ENCODE measurements at places on chromosomes 1 and 21. TPM values are rescaled to one million over a fixed set of nuclear protein-coding genes. Genes with fewer than 3 reads are reported as not detected.

DNA sequence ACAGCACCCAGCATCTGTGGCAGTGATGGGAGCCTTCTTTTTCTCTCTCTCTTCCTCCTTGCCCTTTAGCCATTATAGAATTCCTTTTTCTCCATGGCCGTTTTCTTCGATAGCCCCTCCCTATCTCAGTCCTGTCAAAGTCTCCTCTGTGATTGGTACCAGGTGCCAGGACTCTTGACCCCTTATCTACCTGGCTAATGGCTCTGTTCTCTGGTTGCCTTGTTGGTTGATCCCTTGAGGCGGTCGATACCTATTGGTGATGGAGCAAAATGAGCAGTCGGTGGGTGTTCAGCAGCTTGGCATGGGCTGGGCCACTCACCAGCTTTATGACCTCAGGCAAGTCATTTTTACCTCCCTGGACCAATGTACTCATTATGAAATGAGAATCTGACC is 2.0 kb downstream of the ATF3 start:
- no peaks in the 10 kb centered on the region for H3K36me3 ChIP-seq
- no peak overlapping the region for H3K27ac ChIP-seq
- H3K4me3 ChIP-seq: peak overlapping the region; percentile 87

GRCh38 chr1:209808059-209808581 is 2.2 kb upstream of the IRF6 start:
- no peak overlapping the region for H3K27ac ChIP-seq
- no peak for DNase-seq
- no peaks in the 10 kb centered on the region for H3K4me1 ChIP-seq
- H3K4me3 ChIP-seq: no peak overlapping the region
- H3K27me3 ChIP-seq: no peaks in the 10 kb centered on the region
- H3K36me3 ChIP-seq: no peaks in the 10 kb centered on the region

DNA sequence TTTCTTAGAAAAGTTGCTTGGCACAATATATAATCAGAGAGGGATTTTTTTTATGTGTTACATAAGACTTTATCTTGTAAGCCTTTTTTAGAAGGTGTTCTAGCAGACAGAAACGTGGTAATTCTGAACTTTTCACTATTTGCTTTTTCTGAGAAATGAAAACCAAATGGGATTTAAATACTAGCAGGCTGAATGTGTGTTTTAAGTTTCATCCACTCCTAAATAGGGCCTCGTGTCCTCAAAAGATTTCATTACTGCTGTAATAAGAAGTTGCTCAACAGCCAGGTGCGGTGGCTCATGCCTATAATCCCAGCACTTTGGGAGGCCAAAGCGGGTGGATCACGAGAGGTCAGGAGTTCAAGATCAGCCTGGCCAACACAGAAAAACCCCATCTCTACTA is 44.7 kb upstream of the FMO2 start:
- no peaks in the 10 kb centered on the region for H3K36me3 ChIP-seq
- H3K27me3 ChIP-seq: no peaks in the 10 kb centered on the region
- DNase-seq: no peak
- peak overlapping the region; percentile 71 for H3K27ac ChIP-seq
- peaks cover 3% of the 10 kb centered on the region for H3K4me1 ChIP-seq

DNA sequence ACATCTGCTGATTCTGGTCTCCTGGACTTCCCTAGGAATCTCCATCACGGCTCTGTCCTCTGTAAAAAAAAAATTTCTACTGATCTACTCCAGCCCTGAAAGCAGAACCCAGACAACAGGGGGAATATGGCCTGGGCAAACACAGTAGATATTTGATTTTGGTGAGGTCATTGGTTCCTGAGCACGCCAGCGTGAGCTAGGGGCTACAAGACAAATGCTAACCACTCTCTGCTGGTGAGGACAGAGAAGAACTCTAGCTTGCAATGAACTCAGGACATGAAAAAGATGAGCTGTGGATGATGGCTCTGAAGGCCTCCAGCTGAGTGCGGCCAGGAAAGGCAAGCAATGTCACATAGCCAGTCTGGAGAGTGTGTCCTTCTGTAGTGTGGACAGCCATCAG is 17.2 kb upstream of the FYB2 start:
- H3K36me3 ChIP-seq: no peaks in the 10 kb centered on the region
- no peak overlapping the region for H3K27ac ChIP-seq
- H3K27me3 ChIP-seq: no peaks in the 10 kb centered on the region
- H3K4me1 ChIP-seq: no peaks in the 10 kb centered on the region

- H3K4me1 ChIP-seq: no peaks in the 10 kb centered on the region
- no peak overlapping the region for H3K4me3 ChIP-seq
- DNase-seq: no peak
- no peaks in the 10 kb centered on the region for H3K27me3 ChIP-seq
These were observed 7.7 kb downstream of the ARMH1 start for GRCh38 chr1:44681905-44682882.

DNA sequence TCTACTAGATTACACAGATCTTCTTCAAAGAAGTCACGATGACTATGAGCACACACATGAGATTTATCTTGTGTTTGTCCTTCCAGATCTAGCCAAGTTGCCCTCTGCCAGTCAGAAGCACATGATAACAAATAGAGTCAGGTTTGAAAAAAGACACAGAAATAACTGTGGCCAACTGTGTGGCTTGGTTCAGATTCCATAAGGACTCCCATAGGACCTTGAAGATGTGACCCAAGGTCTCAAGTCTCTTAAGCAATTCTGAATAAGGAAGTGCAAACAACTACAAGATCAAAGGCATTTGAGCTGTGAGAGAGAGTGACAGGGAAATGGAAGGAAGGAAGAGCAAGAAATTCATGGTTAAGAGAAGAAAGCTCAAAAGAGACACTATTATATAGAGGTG is 194.0 kb downstream of the PLPP3 start:
- no peak for DNase-seq
- H3K4me3 ChIP-seq: no peak overlapping the region
- H3K27ac ChIP-seq: no peak overlapping the region
- no peaks in the 10 kb centered on the region for H3K27me3 ChIP-seq
- no peaks in the 10 kb centered on the region for H3K4me1 ChIP-seq
- H3K36me3 ChIP-seq: no peaks in the 10 kb centered on the region

DNA sequence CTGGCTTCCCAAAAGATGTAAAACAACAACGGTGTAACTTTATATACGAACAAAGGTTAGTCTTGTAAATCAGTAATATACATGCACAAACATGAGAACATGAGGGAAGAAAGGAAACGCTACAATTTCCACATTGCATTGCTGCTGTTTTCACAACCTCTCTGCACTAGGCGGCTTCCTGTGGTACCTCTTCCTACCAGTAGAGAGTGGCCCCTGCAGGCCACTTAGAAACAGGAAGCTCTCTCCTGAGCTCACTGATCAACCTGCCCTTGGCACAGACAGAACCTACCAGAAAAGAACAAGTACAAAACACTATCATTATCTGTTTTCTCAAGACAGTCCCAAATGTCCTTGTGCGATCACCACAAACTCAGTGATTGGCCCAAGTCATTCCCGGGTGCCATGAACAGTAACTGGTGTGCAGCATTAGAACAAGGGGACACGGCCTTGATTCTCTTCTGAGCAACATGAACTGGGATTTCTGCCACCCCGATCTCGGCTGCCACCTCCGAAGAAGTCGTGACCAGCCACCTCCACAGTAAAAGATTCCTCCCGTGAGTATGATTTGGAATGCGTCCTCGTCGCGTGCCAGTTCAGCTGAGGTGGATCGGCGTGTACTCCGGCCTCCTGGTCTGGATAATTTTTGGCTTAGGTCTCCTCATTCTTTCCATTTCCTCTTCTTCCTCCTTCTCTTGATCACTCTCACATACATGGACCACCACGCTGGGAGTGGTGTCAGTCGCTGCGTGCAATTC is 5.7 kb upstream of the KCNE1 start:
- H3K27ac ChIP-seq: no peak overlapping the region
- no peaks in the 10 kb centered on the region for H3K36me3 ChIP-seq
- no peak overlapping the region for H3K4me3 ChIP-seq

GRCh38 chr1:4275083-4275482 is 375.0 kb upstream of the C1orf174 start:
- DNase-seq: no peak
- H3K36me3 ChIP-seq: no peaks in the 10 kb centered on the region
- no peaks in the 10 kb centered on the region for H3K27me3 ChIP-seq
- no peaks in the 10 kb centered on the region for H3K4me1 ChIP-seq

DNA sequence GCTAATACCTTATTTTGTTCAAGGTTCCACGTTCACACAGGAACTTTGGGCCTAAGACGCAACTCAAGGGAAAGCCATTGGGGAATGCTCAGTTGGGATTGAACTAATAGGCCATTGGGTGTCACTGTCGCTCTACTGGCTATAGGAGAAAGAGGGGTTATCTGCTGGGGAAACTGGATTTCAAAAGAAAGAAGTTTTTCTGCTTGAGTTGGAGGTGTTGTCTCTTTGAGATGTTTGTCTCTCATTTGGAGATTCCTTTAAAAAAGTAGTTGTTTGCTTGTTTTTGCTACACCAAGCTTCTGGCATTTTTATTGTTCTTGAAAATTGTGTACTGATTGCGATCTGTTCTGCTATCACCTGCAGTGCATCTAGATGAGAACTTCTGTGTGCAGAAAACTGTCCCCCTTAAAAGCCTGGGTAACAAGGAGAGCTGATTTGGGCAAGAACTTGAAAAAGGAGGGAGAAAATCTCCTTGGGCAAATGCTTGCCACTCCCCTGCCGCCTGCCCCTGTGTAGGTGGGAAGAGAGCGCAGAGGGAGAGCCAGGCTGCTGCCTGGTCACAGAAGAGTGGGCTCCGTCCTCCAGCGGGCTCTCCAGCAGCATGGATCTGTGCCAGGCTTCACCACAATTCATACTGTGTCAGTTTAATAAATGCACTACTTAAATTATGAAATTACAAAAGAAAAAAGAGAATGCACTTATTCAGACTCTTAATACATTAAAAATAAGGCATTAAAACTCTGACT is 39.9 kb downstream of the PEX14 start:
- no peak overlapping the region for H3K27ac ChIP-seq
- H3K4me3 ChIP-seq: no peak overlapping the region
- H3K27me3 ChIP-seq: no peaks in the 10 kb centered on the region
- H3K4me1 ChIP-seq: no peaks in the 10 kb centered on the region

GRCh38 chr1:31787261-31787660 is 23.1 kb upstream of the ADGRB2 start:
- H3K4me1 ChIP-seq: no peaks in the 10 kb centered on the region
- no peaks in the 10 kb centered on the region for H3K36me3 ChIP-seq
- H3K4me3 ChIP-seq: no peak overlapping the region
- H3K27ac ChIP-seq: no peak overlapping the region

GRCh38 chr1:14599800-14600199 is 1.3 kb downstream of the KAZN start:
- no peaks in the 10 kb centered on the region for H3K36me3 ChIP-seq
- H3K27ac ChIP-seq: no peak overlapping the region
- no peak overlapping the region for H3K4me3 ChIP-seq
- H3K4me1 ChIP-seq: no peaks in the 10 kb centered on the region

- no peaks in the 10 kb centered on the region for H3K36me3 ChIP-seq
- no peaks in the 10 kb centered on the region for H3K4me1 ChIP-seq
- DNase-seq: no peak
- H3K4me3 ChIP-seq: no peak overlapping the region
These were observed 17.1 kb downstream of the ABCG1 start for GRCh38 chr21:42236014-42236413.

GRCh38 chr1:173202424-173203145 is 4.5 kb downstream of the TNFSF4 start:
- H3K36me3 ChIP-seq: no peaks in the 10 kb centered on the region
- no peak overlapping the region for H3K27ac ChIP-seq
- H3K4me1 ChIP-seq: peaks cover 4% of the 10 kb centered on the region
- no peak overlapping the region for H3K4me3 ChIP-seq
- DNase-seq: no peak

GRCh38 chr1:161382214-161383019 is 14.7 kb upstream of the CFAP126 start:
- no peaks in the 10 kb centered on the region for H3K27me3 ChIP-seq
- no peak for DNase-seq
- H3K27ac ChIP-seq: no peak overlapping the region
- H3K4me3 ChIP-seq: no peak overlapping the region

GRCh38 chr1:199041173-199041914 is 402.5 kb downstream of the PTPRC start:
- H3K27me3 ChIP-seq: no peaks in the 10 kb centered on the region
- H3K4me3 ChIP-seq: no peak overlapping the region
- no peaks in the 10 kb centered on the region for H3K4me1 ChIP-seq
- H3K36me3 ChIP-seq: no peaks in the 10 kb centered on the region
- DNase-seq: no peak
- H3K27ac ChIP-seq: no peak overlapping the region

GRCh38 chr1:119724611-119725218 is 13.0 kb downstream of the PHGDH start:
- no peak for DNase-seq
- H3K27ac ChIP-seq: no peak overlapping the region
- H3K36me3 ChIP-seq: peaks cover 3% of the 10 kb centered on the region

GRCh38 chr1:157168015-157168414 is 29.8 kb upstream of the ETV3 start:
- H3K4me3 ChIP-seq: no peak overlapping the region
- no peak overlapping the region for H3K27ac ChIP-seq
- H3K27me3 ChIP-seq: no peaks in the 10 kb centered on the region
- H3K36me3 ChIP-seq: no peaks in the 10 kb centered on the region

DNA sequence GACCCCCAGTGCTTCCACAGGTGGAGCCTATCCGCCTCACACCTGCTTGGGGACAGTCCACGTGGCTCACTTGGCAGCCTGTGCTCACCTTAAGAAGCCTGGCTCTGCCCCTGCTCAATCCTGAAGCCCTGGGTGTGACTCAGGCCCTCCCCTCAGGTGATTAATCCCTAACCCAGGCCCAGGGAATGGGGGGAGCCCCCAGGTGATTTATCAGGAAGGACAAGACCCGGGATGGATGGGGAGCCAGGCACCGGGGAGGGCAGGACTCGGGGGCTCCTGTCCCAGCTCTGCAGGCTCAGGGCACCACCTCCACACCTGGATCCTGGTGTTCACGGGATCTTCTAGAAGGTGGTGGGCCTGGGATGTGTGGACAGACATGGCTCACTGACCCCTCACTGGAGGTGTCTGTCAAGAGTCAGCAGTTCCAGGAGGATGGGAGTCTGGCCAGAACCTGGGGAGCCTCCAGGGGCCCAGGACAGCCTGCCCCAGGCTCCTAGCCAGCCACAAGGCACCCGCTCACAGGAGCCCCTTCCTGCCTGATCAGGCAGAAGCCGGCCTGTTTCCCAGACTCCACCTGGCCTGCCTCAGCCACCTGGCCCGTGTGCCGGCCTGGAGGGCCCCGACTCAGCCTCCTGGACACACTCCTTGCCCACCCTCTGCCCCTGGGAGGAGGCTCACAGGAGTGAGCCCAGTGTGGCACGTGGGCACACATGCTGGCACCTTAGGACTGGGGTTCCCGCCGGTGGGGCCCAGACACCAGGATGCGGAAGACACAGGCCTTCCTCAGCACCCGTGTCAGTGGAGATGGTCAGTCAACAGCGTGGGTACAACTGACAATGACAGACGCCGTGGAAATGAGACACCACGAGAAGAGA is 38.6 kb upstream of the COL6A1 start:
- H3K4me1 ChIP-seq: no peaks in the 10 kb centered on the region
- no peaks in the 10 kb centered on the region for H3K27me3 ChIP-seq
- H3K27ac ChIP-seq: no peak overlapping the region
- no peaks in the 10 kb centered on the region for H3K36me3 ChIP-seq

- H3K27ac ChIP-seq: no peak overlapping the region
- no peak for DNase-seq
- H3K4me1 ChIP-seq: no peaks in the 10 kb centered on the region
- H3K27me3 ChIP-seq: no peaks in the 10 kb centered on the region
- peaks cover 6% of the 10 kb centered on the region for H3K36me3 ChIP-seq
These were observed 55.0 kb downstream of the TTC3 start for GRCh38 chr21:37128076-37128475.

Gene PNRC2
- polyA plus RNA-seq: 141 TPM

Gene LRRC71
- polyA plus RNA-seq: not detected

Gene MACO1
- polyA plus RNA-seq: 5.0 TPM

Gene AHCYL1
- polyA plus RNA-seq: 50.0 TPM

Gene SAMD11
- polyA plus RNA-seq: 2.6 TPM

Gene OVAAL
- polyA plus RNA-seq: not detected

Gene MRPS6
- 84.2 TPM for polyA plus RNA-seq

Gene CRB1
- under 0.01 TPM for polyA plus RNA-seq

Gene KCNA3
- polyA plus RNA-seq: not detected
